ENCODE measurements at places on chromosomes 2 and 18.

- peak; percentile 64 for DNase-seq
Measured at GRCh38 chr18:8140841-8141501, 468.3 kb upstream of the RAB12 start.

DNA sequence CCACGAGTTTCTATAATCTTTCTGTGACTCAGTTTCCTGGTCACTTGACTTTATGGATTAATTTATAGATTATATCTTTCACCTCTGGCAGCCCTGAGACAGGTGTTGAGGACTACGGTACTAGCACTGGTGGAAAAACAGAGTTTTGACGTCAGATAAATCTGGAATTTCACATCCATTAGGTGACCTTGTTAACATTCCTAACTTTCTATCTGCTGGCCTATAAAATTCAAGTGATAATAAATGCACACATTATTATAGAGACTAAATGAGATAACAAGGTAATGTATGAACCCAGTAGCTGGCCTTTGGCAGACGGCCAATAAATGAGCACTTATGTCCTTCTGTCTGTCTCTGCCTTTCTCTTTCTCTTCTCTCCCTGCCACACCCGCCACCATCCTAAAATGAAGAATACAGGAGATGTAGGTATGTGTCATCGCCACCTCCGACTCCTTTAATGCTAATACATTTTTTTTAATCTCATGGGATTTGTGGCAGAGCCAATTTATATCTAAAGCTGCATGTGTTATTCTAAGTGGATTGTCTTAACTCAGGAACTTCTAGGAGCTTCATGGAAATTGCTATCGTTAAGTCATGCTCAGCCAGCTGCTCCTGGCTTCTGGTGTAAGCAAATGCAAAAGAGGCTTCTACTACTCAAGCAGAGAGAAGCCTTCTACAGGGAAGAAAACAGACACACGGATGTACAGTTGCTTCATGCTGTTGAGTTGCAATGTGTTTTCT, 2.3 kb downstream of the TM4SF20 start:
- peak; percentile 38 for DNase-seq

GRCh38 chr2:192419786-192420185, 225.1 kb upstream of the TMEFF2 start:
- DNase-seq: no peak

- DNase-seq: no peak
Measured at GRCh38 chr18:61898640-61899101, 5.9 kb upstream of the RNF152 start.

GRCh38 chr2:18413676-18414396, 146.6 kb downstream of the RDH14 start:
- DNase-seq: peak; percentile 89

DNA sequence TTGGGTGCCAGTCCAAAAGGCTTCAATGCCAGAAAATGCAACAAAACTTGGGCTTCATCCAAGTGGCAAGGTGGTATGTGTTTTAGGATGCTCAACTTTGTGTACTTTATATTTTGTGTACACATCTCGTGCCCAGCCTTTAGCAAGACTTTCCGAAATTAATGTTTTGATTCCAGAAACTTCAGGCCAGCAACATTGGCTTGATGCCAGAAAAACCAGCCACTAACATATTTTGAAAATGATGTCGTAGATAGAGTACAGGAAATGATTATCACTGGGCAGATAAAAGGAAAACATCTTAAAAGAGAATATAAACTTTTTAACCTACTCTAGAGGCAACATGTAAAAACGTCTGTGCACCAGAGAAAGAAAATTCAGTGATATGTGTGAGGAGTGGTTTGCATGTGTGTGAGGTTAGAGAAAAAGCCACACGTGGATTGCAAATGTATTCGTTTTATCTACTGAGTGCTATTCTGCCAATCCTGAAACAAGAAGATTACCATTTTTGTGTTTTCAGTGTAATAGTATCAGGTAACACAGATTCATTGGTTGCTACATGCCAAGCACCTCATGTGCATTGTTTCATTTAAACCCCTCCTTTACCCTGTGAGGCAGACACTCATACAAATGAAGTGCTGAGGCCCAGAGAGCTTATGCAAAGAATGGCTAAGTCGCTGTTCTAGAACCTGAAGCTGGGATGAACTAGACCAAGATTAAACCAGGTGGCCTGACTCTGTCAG, 264.8 kb downstream of the C1D start:
- DNase-seq: peak; percentile 64

DNA sequence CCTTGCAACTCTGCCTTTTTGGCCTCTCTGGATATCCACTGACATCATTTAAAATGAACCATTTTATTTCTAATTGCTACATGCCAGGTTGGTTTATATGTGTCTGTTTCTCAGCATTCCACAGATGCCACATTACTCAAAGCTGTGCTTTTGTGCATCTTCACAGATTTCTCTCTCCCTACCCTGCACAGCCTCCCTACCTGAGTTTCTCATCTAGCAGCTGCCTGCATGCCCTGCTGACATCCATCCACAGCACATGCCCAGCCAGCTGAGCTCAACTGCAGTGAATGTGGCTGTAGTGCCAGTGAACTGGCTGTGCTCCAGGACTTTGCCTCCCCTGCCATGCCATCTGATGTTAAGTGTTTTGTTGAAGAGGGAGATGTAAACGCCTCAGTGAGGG, 44.5 kb downstream of the PKP4 start:
- DNase-seq: no peak

DNA sequence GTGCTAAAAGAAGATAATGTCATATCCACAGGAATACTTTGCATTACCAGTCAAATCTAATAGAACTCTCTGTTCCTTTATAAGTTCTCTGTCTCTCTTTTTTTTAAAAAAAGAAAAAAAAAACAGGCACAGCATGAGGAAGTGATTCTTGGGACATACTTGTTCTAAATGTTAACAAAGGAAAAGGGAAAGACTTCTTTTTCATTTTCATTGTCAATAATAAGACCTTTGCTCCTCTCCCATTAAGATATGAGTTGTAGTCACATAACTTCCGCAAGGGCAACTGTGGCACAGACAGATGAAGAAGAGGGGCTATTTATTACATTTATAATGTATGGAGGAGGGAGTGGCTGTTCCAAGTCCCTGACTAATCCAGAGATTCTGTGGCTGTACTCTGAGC, 4.7 kb downstream of the CD302 start:
- no peak for DNase-seq

- DNase-seq: no peak
Measured at GRCh38 chr18:23033056-23033455, 99.9 kb downstream of the RBBP8 start.

GRCh38 chr2:174383796-174384195, 11.7 kb upstream of the SCRN3 start:
- DNase-seq: no peak

DNA sequence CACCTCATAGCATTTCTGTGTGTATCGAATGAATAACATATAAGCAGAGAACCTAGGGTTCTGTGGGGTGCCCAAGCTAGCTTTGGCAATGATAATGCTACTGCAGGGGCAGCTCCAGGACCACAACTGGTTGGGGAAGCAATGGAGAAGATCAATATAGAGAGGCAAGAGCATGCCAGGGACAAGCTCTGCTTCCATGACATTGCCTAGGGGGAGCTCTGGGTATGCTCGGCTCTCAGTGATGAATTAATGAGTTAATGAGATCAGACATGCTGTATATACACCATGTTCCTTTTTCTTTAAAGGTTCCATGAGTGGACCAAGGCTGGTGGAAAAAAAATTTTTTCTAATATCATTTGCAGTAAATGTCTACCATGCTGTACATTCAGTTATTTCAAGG, 618.4 kb downstream of the BCL11A start:
- no peak for DNase-seq

DNA sequence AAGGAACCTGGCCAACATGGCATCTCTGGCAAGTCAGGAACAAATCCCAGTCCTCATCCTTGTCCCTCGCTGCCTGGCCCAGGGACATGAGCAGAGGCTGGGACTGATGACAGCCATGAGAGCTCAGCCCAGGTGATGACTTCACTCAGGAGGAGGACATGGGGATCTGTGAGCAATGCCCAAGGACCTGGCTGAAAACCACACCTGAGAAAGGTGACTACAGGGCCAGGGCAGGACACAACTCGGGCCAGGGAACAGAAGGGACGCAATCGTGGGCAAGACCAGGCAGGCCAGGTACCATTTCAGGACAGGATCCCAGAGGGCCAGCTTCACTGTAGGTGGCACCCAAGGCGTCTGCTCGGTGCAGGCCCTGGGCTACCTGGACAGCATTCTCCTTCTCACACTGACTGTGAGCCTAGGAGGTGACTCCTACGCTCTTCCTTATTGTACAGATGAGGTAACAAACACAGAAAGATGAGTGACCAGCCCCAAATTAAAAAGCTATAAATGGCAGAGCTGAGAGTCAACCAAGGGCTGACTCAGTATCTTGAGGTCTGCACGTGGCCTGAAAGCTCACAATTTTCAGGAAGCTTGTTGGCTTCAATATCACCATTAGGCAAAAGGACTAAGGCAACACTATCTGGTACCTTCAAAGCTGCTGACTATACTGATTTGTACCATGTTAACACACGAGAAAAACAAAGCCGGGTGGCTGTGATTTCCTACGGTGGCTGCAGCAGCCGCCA, 141.1 kb downstream of the EIPR1 start:
- no peak for DNase-seq

DNA sequence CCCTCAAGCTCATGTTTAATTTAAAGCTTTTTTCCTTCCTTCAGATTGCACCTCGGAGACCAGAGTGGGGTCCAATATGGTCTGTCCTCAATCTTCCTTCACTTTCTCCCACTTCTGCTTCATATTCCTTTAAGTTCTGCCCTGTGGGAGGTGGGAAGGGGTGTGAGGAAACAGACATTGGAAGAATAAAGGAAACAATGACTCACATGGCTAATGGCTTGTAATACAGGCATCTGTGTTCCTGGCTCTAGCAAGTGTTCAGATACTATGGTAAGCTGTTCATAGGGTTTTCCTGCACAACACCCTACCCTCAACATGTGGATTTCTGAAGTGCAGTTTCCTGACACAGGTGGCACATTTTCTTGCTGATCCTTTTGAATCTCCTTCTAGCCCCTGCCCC, 209.5 kb downstream of the PIK3C3 start:
- no peak for DNase-seq

GRCh38 chr2:9354318-9354717, 69.0 kb downstream of the ITGB1BP1 start:
- no peak for DNase-seq

DNA sequence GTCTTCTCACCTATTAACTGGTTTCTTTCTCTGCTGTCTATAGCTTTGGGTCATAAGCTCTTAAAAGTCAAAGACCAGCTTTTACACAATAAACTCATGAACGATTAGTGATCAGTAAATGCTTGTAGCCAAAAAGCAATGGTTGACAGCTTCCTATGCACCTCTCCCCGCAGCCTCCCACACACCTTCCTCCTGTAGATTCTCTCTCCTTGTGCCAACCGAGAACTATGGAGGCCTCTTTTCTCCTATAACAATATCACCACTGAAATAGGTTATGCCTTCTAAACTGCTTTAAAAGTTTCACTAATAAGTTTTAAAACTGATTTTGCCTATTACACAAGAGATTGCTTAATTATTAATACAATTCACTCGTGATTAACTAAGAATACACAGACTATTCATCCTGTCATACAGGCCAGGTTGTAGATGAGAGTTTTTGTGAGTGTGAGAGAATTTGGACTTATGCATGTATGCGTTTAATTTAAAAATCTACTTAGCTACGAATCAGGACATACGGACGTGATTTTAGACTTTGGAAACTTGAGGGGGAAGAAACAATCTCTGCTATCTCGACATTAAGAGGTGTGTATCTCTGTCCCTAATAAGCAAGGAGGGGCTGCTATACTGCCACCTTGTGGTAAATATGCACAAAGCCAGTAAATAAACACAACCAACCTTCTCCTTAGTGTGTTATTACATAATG, 229.1 kb upstream of the RBBP8 start:
- peak; percentile 58 for DNase-seq

DNA sequence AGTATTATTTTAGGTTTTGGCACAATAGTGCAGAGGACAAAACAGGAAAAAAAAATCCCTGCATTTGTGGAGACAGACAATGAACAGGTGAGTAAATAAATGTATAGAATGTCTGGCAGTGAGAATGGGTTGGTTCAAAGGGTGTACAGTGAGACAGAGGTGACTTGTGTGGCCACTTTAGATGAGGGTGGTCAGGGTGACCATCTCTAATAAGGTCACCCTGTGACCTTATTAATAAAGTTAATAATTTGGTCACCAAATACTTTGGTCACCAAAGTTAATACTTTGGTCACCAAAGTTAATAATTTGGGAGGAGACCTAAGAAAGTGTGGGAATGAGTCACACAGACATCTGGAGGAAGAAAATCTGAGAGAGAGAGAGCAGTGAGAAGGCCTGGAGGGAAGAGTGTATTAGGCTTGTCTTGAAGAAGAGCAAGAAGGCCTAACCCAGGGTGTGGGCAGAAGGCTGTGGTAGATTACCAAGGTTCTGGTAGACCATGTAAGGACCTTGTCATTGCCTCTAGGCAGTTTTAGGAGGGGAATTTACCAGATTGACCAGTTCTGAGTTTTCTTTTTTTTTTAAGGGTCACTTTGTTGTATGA, 1368.4 kb upstream of the CELF4 start:
- no peak for DNase-seq

GRCh38 chr2:10159581-10160131, 37.1 kb downstream of the RRM2 start:
- no peak for DNase-seq

- no peak for DNase-seq
Measured at GRCh38 chr2:195590199-195590860, 66.7 kb upstream of the SLC39A10 start.

DNA sequence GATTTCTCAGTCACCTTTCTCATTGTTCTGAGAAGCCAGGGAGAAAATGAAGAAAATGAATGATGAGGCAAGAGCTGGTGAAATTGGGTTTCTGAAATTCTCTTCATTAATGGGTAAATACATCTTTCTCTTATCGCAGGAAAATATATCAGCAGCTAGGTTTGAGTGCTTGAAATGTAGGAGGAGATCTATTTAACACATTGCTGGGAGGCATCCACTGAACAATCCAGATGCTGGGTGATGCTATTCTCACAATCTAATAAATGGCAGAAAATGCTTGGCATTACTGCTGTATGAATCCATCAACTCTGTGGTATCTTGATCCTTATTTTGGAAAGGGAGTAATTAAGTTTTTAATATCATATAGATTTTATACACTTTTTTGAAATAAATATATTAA, 199.6 kb upstream of the LRP1B start:
- no peak for DNase-seq

- no peak for DNase-seq
Measured at GRCh38 chr2:197306696-197307040, 3.9 kb downstream of the ANKRD44 start.

GRCh38 chr18:6434987-6435709, 20.4 kb upstream of the L3MBTL4 start:
- no peak for DNase-seq
